Fibroblast of lung (primary cell): ENCODE measurements at places on chromosomes 5 and 9. TPM values are rescaled to one million over a fixed set of nuclear protein-coding genes. Genes with fewer than 3 reads are reported as not detected.
A peak's percentile ranks its signal among the peaks of the same experiment; 100 is the strongest.

DNA sequence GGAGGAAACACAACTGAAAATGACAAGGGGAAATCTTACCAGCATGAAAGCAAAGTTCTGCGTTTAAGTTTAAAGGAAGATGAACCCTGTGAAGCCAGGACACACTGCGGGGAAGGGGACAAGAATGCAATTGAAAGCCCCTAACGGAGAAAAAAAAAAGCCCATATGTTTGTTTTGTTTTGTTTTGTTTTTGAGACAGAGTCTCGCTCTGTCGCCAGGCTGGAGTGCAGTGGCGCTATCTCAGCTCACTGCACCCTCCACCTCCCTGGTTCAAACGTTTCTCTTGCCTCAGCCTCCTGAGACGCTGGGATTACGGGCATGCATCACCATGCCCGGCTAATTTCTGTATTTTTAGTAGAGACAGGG is 2.9 kb downstream of the STK10 start:
- no peaks in the 10 kb centered on the region for H3K27me3 ChIP-seq
- no peak overlapping the region for H3K4me3 ChIP-seq
- peaks cover 6% of the 10 kb centered on the region for H3K4me1 ChIP-seq
- H3K36me3 ChIP-seq, result peaks cover 2% of the 10 kb centered on the region

- peak overlapping the region; percentile 7 for H3K27ac ChIP-seq
- H3K27me3 ChIP-seq, result no peaks in the 10 kb centered on the region
- peaks cover 9% of the 10 kb centered on the region for H3K4me1 ChIP-seq
- H3K36me3 ChIP-seq, result no peaks in the 10 kb centered on the region
- DNase-seq, result peak; percentile 90
Measured at GRCh38 chr5:68225188-68225910, 9.8 kb downstream of the PIK3R1 start.

- H3K36me3 ChIP-seq, result no peaks in the 10 kb centered on the region
- H3K4me1 ChIP-seq, result peaks cover 6% of the 10 kb centered on the region
- H3K27ac ChIP-seq, result no peak overlapping the region
- H3K4me3 ChIP-seq, result no peak overlapping the region
Measured at GRCh38 chr5:15529821-15530220, 29.8 kb downstream of the FBXL7 start.

GRCh38 chr5:141793881-141794280 is 84.3 kb downstream of the PCDH1 start:
- no peak for DNase-seq
- H3K36me3 ChIP-seq, result no peaks in the 10 kb centered on the region
- H3K27ac ChIP-seq, result no peak overlapping the region
- H3K4me3 ChIP-seq, result no peak overlapping the region

The PCDHA9 gene
- total RNA-seq, result 0.26 and 0.33 TPM in 2 replicates

The TAF11L5 gene
- total RNA-seq, result not detected in 2 replicates

The GFPT2 gene
- 19.3 and 26.7 TPM in 2 replicates for total RNA-seq

The TUSC1 gene
- 7.9 and 10.5 TPM in 2 replicates for total RNA-seq

The ARSI gene
- total RNA-seq, result 5.9 and 8.5 TPM in 2 replicates
